ENCODE measurements at places on chromosomes 2 and 18. TPM values are rescaled to one million over a fixed set of nuclear protein-coding genes. Genes with fewer than 3 reads are reported as not detected.

DNA sequence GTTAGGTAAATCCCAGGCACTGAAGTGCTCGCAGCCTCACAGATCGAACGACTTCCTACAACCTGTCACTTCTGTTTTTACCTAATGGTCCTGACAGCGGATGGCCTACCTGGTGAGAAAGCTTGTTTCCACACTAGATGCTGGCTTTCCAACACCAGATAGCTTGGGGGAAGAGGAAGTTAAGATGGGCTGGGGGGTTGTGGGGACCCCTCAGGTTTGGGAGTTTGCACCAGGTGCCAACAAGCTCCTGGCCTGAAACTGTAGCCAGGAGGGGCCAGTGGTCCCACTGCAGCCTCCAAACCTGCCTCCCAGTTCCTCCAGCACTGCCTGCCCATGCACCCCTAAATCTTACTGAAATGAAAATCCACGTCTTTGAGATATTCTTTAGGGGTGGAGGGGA lies 3.9 kb downstream of the TMEM185B start:
- no peak for DNase-seq

DNA sequence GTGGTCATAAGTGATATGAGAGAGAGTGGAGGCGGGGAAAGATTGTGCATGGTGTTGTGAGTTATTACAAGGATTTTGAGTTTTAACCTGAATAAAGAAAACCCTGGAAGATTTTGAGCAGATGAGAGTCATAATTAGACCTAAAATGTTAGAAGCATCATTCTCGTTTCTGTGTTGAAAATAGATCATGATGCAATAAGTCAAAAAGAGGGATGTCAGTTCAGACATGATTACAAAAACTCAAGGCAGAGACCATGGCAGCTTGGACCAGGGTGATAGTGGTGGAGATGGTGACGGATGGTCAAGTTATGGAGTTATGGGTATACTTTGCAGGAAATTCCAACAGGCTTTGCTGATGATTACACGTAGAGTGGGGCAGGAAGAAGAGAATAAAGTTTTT lies 267.2 kb downstream of the CDH20 start:
- DNase-seq, result no peak

- DNase-seq, result no peak
Measured at GRCh38 chr2:207327513-207327912, 161.8 kb upstream of the KLF7 start.

DNA sequence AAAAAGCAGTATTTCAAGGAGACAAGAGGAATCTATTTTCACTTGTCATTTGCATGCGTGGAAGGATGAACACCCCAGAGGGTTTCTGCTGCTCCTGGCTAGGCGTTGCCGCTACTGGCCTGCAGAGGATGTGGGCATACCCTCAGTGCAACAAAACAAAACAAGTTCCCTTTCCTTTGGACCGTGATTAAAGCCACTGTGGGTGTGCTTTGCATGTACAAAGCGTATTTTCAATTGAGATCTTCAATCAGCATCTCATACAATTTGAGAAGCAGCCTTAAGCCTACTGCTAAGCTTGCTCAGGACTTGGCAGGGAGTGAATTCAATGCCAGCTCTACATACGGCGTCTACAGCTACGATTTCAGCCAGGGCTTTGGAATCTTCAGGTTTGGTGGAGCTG lies 298.4 kb downstream of the LPIN1 start:
- DNase-seq, result no peak

Gene IGFBP5
- total RNA-seq, result 111 TPM

Gene SFTPB
- total RNA-seq, result not detected

Measured in epithelial cell of proximal tubule (primary cell).